Smooth muscle cell of the brain vasculature (primary cell): ENCODE measurements at places on chromosomes 4 and X.

GRCh38 chr4:122836941-122837340 is 10.3 kb downstream of the FGF2 start:
- no peak for DNase-seq

DNA sequence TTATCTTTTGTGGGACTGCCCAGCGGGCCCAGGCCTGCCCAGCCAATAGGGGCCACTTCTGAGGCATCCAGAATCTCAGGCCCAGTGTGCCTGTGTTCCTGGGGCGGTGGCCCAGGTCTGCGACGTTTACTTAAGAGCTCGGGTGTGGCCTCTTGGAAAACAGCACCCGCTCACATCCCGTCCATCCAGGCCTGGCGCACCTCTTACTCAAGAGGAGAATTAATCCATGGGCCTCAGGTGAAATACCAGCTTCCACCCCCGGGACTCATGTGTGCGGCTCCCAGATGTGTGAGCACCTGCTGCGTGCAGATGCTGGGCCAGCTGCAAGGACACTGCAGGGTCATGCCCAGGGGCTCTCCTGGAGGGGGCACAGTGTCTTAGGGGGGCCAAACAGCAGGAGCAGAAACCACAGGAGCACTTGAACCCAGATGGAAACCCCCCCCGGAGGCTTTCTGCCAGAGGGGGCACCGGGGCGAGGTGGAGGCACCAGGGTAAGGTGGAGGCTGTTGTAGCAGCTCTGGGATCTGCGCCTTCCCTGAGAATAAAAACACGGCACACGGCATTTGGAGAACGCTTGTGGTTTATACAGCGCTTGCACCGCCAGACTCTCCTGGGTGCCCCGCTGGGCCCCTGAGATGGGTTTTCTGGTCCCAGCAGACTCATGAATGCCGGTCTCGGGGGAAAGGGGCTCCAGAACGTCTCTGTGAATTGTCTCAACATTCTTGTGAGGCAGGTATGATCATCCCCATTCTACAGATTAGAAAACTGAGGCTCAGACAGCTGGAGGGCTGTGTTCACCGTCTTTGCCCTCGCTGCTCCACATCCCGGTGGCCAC is 2.8 kb downstream of the PSAPL1 start:
- no peak for DNase-seq

GRCh38 chrX:127877318-127877717 is 174.9 kb downstream of the ACTRT1 start:
- no peak for DNase-seq

DNA sequence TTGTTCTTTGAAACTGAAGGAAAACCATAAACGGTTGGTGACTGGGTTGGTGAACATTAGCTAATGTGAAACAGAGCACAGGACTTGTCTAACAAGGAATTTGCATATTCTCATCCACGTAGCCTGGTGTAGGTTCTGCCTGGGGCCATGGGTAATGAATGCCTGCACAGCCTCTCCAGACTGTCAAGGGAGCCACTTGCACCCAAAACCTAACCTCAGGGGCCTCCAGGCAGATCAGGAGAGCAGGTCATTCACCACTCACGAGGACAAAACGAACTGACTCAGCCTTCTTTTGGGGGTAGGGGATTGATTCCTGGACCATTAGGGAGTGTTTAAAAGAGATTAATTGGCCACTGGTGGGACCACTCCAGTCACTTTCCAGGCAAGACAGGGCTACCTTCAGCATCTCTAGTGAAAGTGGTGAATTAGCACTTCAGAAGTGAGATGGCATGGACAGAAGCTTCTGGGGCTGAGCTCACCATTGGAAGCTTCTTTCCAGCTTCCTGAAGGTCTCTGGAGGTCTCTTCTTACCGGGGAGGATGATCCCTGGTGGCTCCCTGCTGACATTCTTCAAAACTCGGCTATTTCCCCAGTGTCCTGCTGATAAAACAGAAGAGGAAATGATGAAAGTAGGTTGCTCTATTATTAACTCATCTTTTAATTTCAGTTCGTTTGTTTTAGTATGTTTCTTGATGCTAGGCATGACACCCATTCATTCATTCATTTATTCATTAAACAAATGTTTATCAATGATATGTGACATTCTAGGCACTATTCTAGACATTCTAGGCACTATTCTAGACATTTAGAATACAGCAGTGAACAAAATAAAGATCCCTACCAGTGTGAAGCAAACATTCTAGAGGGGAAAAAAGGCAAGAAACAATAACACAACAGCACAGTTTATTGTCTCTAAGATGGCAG is 104.5 kb upstream of the LNX1 start:
- DNase-seq, result no peak

DNA sequence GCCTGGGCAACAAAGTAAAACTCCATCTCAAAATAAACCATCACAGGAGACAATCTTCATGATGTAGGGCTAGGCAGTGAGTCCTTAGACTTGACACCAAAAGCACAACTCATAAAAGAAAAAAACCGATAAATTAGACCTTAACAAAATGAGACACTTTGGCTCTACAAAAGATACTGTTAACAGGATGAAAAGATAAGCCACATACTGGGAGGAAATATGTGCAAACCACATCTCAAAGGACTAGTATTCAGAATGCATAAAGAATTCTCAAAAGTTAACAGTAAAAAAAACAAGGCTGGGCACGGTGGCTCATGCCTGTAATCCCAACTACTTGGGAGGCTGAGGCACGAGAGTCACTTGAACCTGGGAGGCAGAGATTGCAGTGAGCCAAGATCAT is 13.2 kb downstream of the EFHC2 start:
- no peak for DNase-seq

DNA sequence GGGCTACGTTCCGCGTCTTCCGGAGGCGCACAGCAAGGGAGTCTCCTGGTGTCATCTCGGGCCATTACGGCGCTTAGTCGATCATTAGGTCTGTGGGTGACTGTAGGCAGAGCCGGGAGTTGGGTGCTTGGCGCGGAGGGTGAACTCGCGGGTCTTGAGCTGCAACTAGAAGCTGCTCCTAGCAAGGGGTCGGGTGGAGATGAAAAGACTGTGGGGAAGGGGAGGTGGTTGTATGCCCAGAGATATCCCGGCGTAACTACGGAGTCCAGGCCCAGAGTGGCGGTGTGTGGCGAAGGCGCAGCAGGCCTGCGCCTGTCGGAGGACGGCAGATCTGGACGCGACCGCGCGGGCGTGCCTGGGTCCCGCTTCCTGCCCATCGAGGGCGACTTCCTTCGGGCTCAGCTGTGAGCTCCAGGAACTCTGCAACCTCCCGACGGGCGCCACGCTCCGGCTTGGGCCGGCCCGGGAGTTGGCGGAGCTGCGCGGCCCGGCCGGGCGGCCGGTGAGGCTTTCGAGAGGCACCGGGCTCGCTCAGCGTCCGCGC is 2.7 kb upstream of the NKX3-2 start:
- DNase-seq, result no peak

DNA sequence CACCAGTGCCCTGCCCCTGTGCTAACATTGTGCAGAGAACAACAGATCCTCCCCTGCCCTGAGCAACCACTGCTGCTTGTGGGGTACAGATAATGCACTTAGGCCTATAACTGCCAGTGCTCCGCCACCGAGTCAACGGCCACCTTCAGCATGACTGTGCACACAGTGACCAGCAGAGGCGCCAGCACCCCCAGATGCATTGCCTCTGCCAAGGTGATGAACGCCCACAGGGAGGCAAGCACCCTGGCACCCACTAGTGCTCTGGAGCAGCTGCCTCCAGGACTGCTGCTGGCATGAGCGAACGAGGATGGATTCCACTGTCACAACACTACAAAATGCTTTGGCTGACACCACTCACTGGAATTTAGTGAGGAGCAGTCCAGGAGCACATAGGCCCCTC is 38.2 kb downstream of the SPIN2B start:
- DNase-seq, result no peak

- DNase-seq, result no peak
These were observed 44.7 kb downstream of the PTTG2 start for GRCh38 chr4:38004887-38005286.

GRCh38 chrX:24465532-24465865 is 413 bp downstream of the PDK3 start:
- no peak for DNase-seq

GRCh38 chr4:41323706-41324105 is 67.0 kb downstream of the UCHL1 start:
- no peak for DNase-seq

DNA sequence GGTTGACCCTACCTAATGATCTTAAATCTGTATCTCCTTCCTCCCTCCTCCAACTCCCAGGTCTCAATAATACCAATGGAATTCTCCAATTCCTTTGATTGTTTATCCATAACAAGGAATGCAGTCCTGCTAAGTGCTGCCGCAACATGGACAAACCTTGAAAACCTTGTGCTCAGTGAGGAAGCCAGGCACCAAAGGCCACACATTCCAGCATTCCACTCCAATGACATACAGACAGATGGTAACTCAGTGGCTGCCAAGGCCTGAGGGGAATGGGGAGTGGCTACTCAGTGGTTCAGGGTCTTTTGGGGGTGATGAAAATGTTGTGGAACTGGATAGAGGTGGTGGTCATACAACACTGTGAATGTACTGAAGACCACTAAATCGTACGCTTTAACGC is 10.4 kb downstream of the HAUS7 start:
- DNase-seq, result no peak

DNA sequence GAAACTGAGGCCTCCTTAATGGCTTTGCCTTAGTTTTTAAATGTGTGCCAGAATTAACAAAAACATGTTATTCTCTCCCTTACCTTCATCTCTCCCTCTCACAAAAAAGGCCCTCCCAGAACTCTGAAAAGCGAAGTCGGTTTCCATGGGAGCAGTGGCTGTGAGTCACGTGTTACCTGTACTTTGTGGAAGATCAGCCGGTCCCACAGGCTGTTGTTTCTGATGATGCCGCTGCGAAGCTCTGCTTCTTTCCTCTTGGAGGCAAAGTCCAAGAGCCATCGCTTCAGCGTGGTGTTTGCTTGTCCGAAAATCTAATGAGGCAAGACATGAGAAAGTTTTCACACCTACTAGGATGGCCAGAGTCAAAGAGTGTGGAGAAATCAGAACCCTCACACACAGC is 32.5 kb upstream of the CENPU start:
- no peak for DNase-seq

DNA sequence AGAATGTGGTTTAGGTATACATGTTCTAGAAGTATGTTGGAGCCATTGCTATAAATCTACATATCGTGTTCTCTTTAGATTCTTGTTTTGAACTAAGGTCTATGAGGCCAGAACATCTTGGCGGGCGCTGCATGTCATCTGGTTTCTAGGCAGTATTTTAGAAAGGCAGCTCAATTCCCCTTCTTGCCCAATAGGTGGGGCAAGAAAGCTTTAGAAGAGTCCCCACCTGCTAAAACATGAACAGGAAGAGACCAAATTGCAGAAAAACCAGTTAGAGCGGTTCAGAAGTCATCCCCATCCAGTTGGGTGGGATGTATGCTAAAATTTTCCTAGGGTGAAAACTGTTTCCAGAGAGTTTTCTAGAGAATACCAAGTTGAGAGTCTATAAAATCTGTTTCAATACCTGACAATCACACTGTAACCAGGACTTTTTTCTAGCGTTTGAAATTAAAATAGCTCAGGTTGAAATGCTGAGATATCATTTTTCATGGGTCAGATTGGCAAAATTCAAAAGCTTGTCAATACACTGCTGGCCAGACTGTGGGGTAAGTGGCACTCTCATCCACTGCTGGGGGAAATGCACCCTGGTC is 17.5 kb upstream of the SH3KBP1 start:
- no peak for DNase-seq

DNA sequence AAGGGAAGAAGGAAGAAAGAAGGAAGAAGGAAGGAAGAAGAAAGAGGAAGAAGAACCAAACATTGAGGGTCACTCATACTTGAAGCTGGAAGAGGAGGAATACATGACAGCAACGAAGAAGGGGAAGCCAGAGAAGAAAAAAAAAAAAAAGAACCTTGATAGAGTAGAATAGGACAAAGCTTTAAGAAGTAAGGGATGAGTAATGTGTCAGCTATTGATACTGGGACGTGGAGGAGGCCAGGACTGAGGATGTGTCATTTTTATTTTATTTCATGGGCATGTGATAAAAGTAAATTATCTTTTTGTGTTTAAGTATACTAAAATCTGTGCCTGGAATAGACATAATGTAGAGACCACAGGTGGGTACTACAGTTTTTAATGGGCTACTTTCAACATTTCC is 6.4 kb downstream of the EDA2R start:
- no peak for DNase-seq

- no peak for DNase-seq
These were observed 79.2 kb downstream of the ZNF827 start for GRCh38 chr4:145859426-145859825.

DNA sequence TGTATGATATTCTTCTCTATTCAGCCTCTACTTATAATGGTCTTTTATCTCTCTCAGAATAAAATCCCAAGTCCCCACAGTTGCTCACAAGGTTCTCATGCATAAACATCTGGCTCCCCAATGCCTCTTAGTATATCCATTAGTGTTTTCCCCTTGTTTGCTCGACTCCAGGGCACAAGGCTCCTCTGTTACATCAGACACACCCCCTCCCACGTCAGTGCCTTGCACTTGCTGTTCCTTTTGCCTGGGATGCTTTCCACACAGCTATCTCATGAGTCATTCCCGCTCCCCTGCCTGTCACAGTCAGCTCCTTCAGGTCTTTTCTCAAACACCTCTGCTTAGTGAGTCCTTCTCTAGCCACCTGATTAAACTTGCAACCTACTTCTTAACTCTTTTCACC is 260.2 kb downstream of the IL1RAPL1 start:
- no peak for DNase-seq

GRCh38 chr4:141524116-141524515 is 112.3 kb upstream of the IL15 start:
- no peak for DNase-seq

DNA sequence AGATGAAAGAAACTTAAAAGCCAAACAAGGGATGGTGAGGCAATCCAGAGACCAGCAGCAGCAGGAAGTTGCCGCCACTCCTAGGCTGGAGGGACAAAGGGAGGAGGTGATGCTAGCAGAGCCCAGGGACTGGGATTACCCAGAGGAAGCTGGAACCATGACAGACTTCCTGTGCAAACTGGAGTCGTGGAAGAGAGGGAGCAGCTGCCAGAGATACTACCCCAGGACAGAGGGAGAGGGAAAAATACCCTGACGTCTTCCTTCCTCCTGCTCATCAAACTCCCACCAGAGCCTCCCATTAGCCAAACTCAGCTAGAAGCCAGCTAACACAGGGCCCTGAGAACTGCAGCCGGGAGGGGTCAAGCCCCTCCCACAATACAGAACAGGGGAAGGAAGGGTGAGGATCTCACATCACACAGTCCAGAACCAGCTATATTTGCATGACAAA is 101.2 kb upstream of the KLF3 start:
- DNase-seq, result no peak

DNA sequence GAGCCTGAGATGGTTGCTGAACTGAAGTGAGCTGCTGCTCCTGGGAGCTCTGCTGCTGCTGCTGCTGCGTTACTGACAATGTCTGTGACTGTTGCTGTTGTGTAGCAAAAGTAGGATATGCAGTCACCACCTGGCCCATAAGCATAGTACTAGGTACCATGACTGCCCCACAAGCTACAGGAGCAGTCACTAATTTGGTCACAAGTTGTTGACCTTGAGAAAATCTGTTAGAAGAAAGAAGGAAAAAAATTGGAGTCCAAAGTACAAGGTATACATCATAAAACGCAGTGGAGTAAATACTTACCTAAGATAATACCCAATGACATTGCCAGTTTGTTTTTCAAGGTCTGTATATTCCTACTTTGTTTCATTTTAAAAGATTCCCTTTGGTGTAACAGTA is 42.6 kb downstream of the TMEM165 start:
- DNase-seq, result no peak
